Colonic mucosa (tissue), 4 donors: ENCODE measurements at places on chromosomes 4 and X. TPM values are rescaled to one million over a fixed set of nuclear protein-coding genes. Genes with fewer than 3 reads are reported as not detected.

The CSAG2 gene
- not detected for total RNA-seq

The ARHGAP6 gene
- total RNA-seq: 5.0 TPM

The ANXA3 gene
- total RNA-seq: 59.2 TPM

DNA sequence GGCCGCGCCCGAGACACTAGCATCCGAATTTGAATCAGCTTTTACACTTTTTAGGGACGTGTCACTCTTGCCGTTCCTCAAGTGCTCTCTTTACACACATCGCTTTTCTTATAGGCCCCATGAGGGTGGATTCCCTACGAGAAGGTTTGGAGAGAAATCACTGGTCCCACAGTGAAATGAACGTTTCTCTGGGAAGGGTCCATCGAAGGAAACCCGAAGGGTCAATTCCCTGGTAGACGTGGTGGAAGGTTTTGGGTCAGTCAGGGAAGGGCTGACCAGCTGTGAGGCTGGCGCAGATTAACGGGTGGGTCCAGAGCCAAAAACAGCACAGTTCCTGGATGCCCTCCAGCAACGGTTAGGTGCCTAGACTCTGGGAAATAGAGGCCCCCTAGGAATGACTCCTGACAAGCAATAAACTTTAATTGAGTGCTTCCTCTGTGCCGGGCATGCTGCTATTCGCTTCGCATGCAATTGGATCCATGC lies 35.9 kb downstream of the ETDC start:
- DNase-seq: peak; percentile 50

- no peak for DNase-seq
Measured at GRCh38 chrX:133849676-133850075, 135.7 kb downstream of the GPC3 start.

DNA sequence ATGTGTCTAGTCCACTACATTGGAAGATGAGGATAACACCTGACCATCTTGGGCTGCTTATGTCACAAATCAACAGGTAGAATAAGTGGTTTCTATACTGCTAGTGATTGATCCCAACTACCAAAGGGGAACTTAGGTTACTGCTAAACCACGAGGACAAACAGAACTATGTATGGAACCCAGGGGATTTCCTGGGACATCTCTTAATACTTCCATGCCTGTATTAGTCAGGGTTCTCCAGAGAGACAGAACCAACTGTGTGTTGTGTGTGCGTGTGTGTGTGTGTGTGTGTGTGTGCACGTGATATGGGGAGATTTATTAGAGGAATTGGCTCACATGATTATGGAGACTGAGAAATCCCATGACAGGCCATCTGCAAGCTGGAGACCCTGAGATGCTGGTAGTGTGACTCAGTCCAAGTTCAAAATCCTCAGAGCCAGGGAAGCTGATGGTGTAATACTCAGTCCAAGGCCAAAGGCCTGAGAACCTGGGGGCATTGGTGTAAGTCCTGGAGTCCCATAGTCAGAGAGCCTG lies 16.2 kb upstream of the AFF1 start:
- DNase-seq: no peak

DNA sequence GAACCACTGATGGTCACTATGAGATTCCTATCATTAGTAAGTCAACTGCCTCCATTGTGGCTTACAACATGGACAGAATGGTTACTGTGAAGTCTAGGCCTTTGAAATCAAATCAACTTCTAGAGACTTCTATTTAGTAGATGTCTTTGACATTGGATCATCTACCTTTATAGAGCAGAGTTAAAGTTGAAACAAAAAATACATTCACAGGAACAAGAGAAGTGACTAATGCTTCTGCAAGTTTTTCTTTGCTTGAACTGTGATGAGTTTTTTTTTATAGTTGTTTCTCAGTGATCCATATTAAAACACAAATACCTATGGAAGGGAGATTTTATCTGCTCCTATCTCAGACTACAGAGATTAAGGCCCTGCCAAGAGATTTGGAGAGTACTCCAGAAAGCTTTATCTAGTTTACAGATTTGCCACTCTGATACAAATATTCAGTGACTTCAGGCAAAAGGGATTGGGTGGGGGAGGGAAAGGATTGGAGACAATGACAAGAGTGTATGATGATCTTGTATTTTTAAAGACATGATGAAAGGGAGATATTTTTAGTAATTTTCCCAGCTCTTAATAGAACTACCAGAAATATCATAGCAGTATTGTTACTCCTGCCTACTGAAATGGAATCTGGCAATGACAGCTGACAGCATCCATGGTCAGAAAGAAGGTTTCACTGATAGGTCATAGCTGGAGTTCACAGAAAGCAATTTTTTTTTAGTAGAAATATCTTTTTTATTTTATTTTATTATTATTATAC lies 16.0 kb upstream of the EPGN start:
- DNase-seq: no peak

GRCh38 chr4:185793116-185793485 lies 18.9 kb downstream of the SORBS2 start:
- DNase-seq: no peak

DNA sequence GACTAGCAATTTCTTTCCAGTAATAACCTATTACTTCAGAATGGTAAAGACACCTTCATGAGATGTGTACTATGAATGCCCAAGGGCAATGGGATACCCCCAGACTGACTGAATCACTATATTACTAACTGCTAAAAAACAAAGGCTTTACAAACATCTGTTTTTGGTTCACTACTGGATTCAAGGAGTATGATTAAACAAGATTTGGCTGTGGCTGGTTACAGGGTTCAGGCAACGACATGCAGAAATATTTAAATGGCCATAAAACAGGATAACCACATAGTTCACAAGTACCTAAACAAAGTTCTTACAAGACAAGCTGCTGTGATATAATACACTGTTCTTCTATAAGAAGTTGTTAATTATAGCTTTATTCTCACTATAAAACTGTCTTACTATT lies 128.2 kb downstream of the FRYL start:
- no peak for DNase-seq

GRCh38 chr4:153731239-153731638 lies 28.6 kb downstream of the RNF175 start:
- no peak for DNase-seq

- no peak for DNase-seq
Measured at GRCh38 chr4:32133734-32134133, 1413.6 kb downstream of the PCDH7 start.

The ODAPH gene
- not detected for total RNA-seq

DNA sequence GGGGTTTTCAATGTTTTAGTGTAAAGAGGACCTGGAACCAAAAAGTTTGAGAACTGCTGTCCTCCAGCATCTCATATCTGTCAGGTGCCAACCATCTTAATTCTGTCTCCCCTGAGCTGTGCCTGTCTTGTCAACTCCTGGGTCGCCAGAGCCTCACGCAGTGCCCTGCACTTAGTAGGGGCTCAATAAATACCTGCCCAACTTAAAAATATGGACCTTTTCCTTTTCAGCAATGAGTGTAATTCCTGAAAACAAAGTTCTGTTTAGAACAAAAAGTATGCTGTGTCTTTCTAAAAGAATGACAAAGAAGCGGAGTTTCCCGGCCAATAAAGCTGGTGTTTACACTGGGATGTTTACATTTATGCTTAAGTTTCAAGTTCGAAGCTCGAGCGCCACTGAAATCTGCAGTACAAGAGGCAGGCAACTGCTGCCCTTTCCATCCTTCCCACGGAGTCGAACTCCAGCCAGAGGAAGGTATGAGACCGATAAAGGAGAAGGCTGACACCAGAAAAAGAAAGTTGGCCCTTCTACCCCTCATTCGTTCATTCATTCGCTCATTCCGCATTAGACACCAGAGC lies 1.1 kb upstream of the HTATSF1 start:
- no peak for DNase-seq
